ENCODE measurements at places on chromosomes 2 and 18.

- H3K27me3 ChIP-seq, result no peaks in the 10 kb centered on the region
- H3K4me1 ChIP-seq, result no peaks in the 10 kb centered on the region
- no peak overlapping the region for H3K4me3 ChIP-seq
- peaks cover 31% of the 10 kb centered on the region for H3K36me3 ChIP-seq
- H3K27ac ChIP-seq, result no peak overlapping the region
Measured at GRCh38 chr2:203175371-203175770, 63.4 kb upstream of the CYP20A1 start.

DNA sequence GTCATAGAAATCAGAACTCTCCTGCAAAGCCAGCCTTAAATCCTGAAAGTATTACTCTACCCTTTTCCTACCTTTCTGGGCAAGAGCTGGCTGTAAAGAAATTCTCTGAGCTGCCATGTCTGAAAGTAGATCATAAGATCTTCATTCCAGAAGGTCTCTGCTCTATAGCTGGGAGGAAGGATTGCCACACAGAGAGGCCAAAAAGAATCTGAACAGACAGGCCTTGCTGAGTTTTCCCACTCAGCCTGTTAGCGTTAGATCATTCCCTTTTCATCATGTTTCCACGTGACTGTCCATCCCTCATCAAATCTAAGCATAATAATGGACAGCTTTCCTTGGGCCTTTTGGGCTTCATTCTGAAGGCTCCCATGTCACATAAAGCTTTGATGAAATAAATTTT, 43.2 kb upstream of the FHL2 start:
- no peaks in the 10 kb centered on the region for H3K36me3 ChIP-seq
- peaks cover 36% of the 10 kb centered on the region for H3K4me1 ChIP-seq
- H3K27me3 ChIP-seq, result no peaks in the 10 kb centered on the region
- no peak overlapping the region for H3K4me3 ChIP-seq
- H3K27ac ChIP-seq, result no peak overlapping the region
- DNase-seq, result no peak

DNA sequence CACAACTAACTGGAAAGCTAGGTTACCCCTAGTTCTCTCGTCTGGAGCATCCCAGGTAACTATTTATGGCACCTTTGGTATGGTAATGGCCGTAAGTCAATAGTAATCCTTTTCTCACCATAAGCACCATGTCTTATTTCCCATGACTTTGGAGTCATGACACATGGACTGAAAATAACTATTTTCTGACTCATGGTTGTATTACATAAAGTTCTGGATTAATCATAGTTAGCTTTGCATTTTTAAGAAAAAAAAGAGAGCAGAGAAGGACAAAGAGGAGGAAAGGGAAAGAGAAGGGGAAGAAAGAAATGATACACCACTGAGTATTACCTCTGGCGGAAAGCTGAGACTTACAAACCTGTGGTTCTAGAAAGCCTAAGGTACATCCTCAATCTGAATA, 99.3 kb downstream of the BIN1 start:
- peaks cover 18% of the 10 kb centered on the region for H3K4me1 ChIP-seq
- no peak for DNase-seq
- H3K27me3 ChIP-seq, result no peaks in the 10 kb centered on the region
- H3K4me3 ChIP-seq, result no peak overlapping the region

GRCh38 chr2:79292239-79292957, 132.8 kb upstream of the REG3A start:
- H3K4me3 ChIP-seq, result no peak overlapping the region
- H3K27me3 ChIP-seq, result no peaks in the 10 kb centered on the region
- no peak for DNase-seq
- peaks cover 20% of the 10 kb centered on the region for H3K4me1 ChIP-seq
- no peaks in the 10 kb centered on the region for H3K36me3 ChIP-seq

DNA sequence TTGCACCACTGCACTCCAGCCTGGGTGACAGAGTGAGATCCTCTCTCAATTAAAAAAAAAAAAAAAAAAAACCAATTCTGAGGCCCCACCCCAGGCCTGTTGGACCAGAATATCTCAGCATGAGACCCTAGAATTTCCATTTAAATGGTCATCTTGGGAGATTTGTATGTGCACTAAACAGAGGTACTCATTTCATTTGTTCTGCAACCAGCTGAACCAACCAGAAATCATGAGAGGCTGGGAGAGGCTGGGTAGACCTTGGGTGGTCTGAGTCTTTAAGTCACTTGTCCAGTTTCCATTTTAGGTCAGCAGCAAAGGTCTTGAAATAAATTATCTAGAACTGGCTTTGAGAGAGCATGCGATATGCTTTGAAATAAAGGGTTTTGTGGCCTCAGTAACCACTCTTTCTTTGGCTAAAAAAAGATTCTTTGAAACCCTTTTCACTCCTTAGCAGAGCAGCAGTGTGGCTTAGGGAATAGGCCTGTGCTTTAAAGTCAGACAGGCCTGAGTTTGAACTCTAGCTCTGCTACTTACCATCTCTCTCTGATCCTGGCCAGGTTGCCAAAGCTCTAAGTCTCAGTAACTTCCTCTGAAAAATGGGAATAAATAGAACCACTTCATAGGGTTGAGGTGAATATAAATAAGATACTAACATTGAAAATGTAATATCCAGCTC, 52.6 kb downstream of the QPCT start:
- no peaks in the 10 kb centered on the region for H3K36me3 ChIP-seq
- H3K4me1 ChIP-seq, result peaks cover 6% of the 10 kb centered on the region
- no peak overlapping the region for H3K4me3 ChIP-seq
- H3K27me3 ChIP-seq, result no peaks in the 10 kb centered on the region
- no peak for DNase-seq

DNA sequence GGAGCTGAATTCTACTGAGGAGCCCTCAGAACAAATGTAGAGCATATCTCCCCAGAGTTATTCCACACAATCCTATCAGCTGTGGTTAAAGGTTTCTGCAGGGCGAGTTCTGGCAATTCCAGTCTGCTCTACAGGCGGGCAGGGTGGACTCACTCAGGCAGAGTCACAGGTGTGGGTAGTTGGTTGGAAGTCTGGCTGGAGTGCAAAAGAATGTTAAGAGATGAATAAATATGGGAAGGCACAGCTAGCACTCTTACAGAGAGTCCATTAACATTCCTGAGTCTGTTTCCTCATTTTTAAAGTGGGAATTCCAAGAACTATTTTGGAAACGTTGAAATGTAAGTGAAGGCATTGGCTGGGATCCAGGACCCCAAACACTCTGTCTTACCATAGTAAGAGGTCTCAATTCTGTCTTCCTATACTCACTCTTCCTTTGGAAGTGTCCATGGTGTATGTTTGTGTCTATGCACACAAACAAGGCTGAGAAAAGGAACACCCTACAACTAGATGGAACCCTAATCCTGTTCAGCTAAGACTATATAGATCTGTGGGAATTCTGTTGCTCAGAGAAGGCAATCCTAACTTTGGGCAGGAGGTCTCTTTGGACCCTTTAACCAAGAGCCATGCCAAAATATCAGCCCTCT, 63.3 kb upstream of the AQP4 start:
- no peaks in the 10 kb centered on the region for H3K27me3 ChIP-seq
- no peaks in the 10 kb centered on the region for H3K36me3 ChIP-seq
- no peak for DNase-seq
- no peak overlapping the region for H3K27ac ChIP-seq

DNA sequence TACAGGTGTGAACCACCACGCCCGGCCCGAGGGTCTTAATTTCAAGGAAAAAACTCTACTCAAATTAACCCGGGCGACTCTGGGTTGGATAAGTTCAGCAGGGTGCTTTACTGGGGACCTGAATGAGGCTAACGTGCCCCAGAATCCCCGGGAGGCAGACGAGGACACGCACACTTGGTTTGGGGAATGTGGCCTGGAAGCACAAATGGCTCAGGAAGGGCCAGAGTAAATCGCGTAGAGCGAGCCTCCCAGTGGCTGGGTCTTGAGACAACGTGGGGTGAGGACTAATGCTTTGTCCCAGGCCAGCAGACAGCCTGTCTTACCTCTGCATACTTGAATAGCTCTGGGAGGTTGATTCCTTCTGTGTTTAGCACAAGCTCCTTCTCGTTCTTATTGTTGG, 75.8 kb downstream of the POLR1A start:
- H3K4me1 ChIP-seq, result no peaks in the 10 kb centered on the region
- no peak for DNase-seq
- no peak overlapping the region for H3K4me3 ChIP-seq
- no peaks in the 10 kb centered on the region for H3K27me3 ChIP-seq
- peaks cover 60% of the 10 kb centered on the region for H3K36me3 ChIP-seq

DNA sequence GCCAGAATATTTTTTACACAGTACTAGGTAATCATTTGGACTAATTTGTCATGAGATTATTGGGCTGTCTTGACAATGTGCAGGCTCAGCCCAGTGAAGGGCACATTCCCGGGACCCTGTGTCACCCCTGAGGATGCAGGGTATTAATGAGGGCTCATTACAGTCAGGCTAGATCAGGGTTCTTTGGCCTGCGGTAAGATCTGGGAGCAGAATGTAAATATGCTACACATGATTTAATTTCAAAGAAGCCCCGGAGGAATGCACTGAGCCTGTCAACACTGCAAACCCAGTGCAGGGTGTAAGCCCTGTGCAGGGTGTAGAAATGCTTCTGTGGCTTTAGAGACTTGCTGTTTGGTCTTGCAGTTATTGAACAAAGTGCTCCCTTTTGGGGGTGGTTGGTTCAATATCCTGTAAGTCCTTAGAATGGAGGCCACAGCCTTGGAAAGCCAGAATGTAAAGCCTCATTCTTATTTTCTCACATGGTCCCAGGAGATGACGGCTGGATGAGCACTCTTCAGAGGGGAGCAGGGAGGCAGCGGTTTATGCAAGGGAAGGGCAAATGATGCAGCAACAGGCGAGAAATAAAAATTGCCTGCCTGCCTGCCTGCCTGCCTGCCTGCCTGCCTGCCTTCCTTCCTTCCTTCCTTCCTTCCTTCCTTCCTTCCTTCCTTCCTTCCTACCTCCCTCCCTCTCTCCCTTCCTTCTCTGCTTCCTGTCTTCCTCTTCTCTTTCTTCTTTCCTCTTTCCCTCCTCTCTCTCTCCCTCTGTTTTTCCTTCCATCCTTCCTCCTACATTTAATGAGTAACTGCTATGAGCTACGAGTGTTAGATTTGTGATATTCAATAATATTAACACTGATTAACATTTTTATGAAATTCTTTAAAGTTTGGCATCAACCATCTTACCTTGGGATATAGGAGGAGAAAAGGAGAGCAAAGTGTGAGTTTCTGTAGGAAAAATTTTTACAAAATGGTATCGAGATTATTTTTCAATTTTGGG, 148.8 kb downstream of the VAPA start:
- H3K27ac ChIP-seq, result peak overlapping the region; percentile 86
- H3K36me3 ChIP-seq, result no peaks in the 10 kb centered on the region
- no peaks in the 10 kb centered on the region for H3K27me3 ChIP-seq
- no peak overlapping the region for H3K4me3 ChIP-seq
- no peak for DNase-seq

DNA sequence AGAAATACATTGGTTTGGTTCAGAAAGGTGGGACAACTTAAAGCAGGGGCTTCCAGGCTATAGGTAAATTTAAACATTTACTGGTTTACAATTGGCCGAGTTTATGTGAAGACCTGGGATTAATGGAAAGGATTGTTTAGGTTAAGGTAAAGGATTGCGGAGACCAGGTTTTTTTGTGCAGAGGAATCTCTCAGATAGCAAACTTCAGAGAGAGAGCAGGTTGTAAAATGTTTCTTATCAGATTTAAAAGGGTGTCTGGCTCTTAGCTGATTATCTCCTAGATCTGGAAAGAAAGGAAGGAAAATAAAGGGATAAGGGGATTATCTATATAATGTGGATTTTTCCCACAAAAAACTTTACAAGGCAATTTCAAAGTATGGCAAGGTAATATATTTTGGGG, 101.3 kb downstream of the LCLAT1 start:
- no peak overlapping the region for H3K4me3 ChIP-seq
- no peak for DNase-seq
- peaks cover 27% of the 10 kb centered on the region for H3K4me1 ChIP-seq
- H3K27me3 ChIP-seq, result no peaks in the 10 kb centered on the region
- H3K36me3 ChIP-seq, result peaks cover 7% of the 10 kb centered on the region

- no peaks in the 10 kb centered on the region for H3K27me3 ChIP-seq
- no peak for DNase-seq
- no peak overlapping the region for H3K4me3 ChIP-seq
- H3K36me3 ChIP-seq, result no peaks in the 10 kb centered on the region
- H3K4me1 ChIP-seq, result peaks cover 2% of the 10 kb centered on the region
Measured at GRCh38 chr18:28267878-28268625, 91.1 kb upstream of the CDH2 start.

DNA sequence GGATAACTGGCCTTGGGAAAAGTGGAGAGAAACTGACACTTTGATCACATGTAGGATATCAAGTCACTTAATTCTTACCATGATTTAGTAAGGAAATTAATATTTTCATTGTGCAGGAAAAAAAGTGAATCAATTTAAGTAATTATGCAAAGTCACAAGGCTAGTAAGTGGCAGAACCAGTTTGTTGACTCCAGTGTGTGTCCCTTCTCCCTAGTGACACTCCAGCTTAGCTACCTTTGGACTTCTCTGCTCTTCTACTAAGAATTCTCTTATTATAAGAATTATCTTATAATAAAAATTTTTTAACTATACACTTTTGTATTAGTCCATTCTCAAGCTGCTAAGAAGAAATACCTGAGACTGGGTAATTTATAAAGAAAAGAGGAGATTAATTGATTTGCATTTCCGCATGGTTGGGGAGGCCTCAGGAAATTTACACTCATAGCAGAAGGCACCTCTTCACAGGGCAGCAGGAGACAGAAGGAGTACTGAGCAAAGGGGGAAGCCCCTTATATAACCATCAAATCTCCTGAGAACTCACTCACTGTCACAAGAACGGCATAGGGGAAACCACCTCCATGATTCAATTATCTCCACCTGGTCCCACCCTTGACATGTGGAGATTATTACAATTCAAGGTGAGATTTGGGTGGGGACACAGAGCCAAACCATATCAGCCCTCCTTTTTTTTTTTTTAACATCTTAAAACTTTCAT, 13.6 kb downstream of the COL4A4 start:
- H3K4me3 ChIP-seq, result no peak overlapping the region
- no peaks in the 10 kb centered on the region for H3K36me3 ChIP-seq
- DNase-seq, result no peak
- no peaks in the 10 kb centered on the region for H3K4me1 ChIP-seq
- H3K27me3 ChIP-seq, result peaks cover 15% of the 10 kb centered on the region

DNA sequence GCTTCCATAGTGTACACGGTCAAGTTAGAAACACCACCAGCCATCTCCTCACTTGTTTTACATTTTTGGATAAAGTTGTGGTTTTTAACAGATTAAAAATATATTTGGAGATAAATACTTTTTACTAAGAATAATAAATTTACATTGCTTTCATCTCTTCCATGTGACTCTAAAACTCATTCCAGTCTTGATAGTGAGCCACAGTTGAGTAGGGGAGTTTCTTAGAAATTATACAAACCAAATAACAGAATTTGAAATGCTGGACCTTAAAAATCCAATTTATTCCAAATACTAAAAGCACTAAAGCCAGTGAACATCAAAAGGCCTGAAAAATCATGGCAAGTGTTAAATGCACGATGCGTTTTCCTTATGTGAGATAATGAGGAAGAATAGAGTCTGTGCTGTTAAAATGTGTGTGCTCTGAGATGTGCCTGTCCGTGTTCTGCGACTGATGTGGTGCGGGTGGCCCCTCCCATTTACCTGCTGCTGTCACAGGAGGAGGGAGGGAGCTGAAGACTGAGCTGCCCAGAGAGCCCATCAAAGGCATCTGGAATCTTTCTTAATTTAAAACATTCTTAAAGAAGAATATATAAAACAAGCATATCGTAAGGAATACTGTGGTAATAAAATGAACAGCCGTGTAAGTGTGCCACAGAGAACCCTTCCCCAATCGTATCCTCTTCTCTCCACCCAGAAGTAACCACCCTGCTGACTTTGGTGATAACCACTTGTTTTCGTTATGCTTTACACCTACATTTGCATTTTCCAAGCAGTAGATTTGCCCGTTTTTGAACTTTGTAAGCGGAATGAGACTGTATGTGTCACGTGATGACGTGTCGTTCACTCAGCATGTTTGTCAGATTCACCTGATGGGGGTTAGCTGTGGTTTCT, 57.0 kb upstream of the TXNDC2 start:
- H3K36me3 ChIP-seq, result peaks cover 5% of the 10 kb centered on the region
- peaks cover 3% of the 10 kb centered on the region for H3K27me3 ChIP-seq
- DNase-seq, result no peak
- H3K27ac ChIP-seq, result no peak overlapping the region
- peaks cover 21% of the 10 kb centered on the region for H3K4me1 ChIP-seq
- H3K4me3 ChIP-seq, result no peak overlapping the region

Measured in mesothelial cell of epicardium (in vitro differentiated cells).